ENCODE measurements at places on chromosomes 2 and 18.

DNA sequence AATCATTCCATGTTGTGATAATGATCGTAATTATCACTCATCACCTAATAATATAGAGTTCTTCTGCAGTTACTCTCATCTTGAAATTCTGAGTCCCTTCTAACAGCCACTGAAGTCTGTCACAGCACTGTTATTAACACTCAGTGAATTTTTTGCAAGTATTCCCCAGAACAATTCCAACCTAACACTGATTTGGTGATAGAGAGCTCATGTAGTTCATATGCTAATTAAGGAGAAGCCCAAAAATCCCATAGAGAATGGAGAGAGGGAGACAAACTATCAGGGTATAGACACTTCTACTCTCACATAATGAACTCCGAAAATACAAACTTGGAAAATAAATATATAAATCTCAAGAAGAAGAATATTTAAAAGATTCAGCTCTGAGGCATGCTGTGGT lies 1253.4 kb upstream of the NXPH2 start:
- DNase-seq, result no peak

DNA sequence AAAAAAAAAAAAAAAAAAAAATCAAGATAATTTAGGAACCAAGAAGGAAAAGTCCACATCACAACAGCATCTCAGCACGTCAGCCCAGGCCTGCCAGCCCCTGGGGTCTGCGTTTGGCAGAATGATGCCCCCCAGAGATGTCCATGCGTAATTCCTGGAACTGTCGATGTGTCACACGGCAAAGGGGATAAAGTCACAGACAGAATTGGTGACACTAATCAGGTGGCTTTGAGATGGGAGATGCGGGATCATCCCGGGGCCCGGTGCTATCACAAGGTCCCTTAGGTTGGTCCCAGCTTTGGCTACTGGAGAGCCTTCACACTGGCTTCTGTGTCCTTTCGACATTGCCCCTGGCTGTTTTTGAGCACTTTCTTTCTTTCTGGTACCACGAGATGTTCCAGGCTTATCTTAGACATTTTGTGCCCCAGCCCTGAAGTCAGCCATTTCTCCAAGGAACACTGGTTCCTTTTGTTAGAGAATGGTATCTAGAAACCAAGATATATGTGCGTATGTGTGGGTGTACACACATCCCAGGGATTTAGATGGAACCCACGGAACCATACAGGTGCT lies 20.7 kb downstream of the RAMP1 start:
- peak; percentile 37 for DNase-seq

- DNase-seq, result no peak
Measured at GRCh38 chr2:19158211-19158610, 200.2 kb downstream of the OSR1 start.

DNA sequence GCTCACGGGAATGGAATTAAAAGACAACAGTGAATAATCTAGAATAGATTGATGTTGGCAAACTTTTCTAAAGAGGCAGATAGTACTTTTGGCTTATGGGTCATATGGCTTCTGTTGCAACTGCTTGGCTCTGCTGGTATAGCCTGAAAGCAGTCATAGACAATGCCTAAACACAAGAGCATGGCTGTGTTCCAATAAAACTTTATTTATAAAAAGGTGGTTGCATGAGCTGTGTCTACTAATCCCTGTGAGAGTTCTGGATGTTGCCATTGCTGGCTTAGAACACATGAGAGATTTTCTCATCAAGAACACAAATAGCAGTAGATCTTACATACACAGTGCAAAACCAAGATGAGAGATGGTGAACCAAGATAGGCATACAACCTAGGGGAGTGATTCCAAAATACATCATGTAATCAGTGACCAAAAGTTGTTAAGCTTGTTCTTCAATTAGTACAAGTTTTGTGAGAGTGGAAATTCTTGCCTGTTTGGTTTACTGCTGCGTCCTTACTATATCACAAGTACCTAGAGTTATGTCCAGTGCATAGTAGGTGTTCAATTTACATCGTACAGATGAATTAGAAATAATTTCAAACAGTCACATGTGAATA lies 380.0 kb downstream of the METTL4 start:
- no peak for DNase-seq

DNA sequence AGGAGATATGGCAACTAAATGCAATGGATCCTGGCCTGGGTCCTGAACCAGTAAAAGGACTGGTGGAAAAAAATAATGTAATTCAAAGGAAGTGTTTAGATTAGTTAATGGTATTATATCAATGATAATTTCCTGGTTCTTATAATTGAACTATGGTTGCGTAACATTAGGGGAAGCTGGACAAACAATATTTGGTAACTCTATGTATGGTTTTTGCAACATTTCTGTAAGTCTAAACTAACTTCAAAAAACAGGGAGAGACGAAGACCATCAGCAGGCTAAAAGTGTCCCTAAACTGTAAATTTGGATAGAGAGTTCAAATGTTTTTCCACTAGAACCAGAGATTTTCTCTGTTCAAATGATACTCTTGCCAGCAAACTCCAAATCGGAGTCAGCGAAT lies 36.9 kb downstream of the KLF7 start:
- no peak for DNase-seq

GRCh38 chr2:152189622-152190495 lies 14.3 kb upstream of the STAM2 start:
- DNase-seq, result no peak

DNA sequence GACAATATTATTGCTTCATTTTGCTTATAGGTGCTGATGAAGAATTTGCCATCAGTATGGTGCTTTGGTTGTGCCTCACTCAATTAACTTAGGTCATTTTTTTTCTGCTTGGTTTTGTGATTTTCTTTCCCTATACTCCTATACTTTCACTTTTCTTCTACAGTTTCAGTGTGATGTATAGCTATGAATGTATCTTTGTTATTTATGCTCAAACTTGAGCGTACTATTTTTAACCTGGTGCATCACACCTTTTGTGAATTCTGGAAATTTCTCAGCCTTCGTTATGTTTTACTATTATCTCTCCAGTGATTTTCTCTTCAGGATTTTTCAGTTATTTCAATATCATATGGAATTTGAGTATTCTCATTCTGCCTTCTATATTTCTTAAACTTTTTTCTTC lies 2035.3 kb upstream of the LRRTM1 start:
- no peak for DNase-seq

DNA sequence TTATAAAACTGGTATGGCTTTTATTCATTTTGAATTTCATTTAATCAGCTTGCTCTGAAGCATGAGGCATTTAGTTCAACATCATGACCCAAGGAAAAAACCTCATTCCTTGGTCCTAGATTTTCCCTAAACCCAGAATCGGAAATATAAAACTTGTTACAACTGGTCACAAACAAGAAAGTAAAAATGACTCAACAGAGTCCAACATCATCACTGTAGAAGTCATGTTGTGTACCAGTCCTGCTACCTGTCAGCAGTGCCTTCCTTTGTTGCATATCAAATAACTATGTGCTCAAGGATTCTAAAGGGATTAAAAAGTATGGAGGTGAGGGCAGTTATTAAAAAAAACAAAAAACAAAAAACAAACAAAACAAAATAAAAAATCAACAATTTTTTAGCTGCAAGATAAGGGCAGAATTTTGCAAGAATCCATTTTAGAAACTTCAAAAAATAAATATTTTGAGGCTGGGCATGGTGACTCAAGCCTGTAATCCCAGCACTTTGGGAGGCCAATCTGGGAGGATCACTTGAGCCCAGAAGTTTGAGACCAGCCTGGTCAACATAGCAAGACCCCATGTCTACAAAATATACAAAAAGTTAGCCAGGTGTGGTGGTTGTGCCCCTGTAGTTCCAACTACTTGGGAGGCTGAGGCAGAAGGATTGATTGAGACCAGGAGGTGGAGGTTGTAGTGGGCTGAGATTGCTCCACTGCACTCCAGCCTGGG lies 18.4 kb downstream of the NCKAP1 start:
- DNase-seq, result no peak

GRCh38 chr2:20823917-20824316 lies 1.0 kb upstream of the LDAH start:
- no peak for DNase-seq

DNA sequence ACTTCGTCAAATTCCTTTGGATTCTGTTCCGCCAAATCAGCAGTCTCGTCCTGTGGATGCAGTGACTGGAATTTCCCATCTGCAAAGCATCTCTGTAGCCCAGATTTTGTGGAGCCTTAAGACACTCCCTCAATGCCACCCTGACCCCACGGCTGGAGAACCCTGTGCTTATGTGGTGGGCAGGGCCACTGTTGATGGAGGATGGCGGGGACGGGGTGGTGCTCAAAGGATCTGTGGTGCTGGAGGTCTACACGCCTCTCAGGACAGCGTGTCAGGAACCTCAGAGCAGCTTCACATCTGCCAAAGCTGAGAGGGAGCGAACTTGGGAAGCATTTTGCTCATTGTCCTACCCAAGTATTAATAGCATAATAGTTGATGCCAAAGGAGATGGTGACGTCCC lies 200.1 kb downstream of the MGAT5 start:
- no peak for DNase-seq

DNA sequence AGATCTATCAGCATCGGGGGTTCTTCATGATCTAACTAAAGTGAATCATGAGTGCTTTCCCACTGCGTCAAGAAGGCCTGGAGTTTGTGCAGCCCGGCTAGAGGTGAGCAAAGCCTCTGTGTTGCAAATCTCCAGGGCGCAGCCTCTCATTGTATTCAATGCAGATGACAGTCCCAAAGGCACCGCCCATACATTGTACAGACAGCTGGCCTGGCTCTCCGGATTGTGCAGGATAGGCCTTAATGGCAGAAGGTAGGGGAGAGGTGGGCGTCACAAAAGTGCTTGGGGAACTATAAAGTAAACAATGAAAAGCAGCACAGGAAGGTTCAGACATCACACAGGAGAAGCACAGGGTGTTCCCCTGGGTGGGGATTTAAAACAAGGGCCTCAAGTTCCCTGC lies 907 bp upstream of the GYPC start:
- DNase-seq, result no peak

DNA sequence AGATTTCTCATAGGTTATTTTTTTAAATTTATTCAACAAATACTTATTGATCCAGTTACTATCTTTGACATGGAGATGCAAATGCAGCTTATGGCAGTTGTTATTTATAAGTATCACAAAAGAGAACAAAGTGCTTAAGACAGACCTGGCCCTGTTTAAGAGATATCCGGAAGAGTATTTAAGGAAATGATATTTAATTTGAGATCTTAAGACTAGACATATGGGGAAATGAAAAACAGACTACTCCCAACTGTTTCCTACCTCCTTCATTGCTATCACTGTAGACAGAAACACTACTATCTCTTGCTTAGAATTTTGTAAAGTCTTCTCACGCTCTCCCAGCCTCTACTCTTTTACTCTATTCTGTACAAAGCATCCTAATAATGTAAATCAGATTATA lies 36.0 kb downstream of the RPRD1A start:
- DNase-seq, result no peak

GRCh38 chr2:190834890-190835208 lies 45.8 kb upstream of the GLS start:
- no peak for DNase-seq

GRCh38 chr2:175233135-175233719 lies 51.7 kb upstream of the ATP5MC3 start:
- DNase-seq, result no peak

DNA sequence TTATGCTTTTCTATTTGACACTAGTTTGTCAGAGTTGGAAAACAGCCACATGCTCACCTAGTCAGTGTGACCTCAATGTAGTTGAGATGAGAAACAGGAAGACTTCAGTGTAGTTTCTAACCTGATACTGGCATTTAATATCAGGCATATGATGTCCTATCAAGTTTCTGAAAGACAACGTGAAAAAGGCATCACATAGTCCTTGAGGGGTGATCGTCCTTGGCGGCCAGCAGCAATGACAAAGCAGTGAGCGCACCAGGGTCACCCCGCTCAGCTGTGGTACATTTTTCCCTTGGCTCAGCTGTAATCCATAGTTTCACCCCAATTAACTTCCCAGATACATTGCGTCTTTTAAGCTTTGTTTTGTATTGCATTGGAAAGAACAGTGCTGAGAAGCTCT lies 4.3 kb downstream of the HSPE1 start:
- no peak for DNase-seq

DNA sequence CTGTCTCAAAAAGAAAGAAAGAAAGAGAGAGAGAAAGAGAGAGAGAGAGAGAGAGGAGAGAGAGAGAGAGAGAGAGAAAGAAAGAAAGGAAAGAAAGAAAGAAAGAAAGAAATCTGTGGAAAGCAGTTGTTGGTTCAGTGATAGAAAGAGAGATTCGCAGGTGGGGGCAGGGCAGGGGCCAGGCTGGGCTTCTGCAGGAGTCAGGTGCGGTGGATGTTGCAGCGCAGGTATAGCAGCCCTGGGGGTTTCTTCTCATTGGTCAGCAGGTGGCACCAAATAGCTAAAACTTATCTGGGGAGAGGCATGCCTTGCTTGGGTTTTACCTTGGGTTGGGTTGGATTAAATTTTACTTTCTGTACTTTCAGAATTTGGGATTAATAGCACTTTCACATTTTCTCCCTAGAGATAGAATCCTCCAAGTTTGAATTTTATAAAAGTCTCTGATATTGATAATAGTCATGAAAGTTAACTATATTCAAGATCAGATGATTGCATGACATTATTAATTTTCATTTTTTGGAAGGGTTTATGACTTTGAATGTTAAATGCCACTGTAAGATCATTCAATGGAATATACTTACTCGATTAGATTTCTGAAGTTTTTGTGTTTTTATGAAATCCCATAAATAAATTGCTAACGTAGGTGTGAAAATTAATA lies 66.6 kb downstream of the SPTBN1 start:
- no peak for DNase-seq

GRCh38 chr18:13501543-13501887 lies 224.8 kb downstream of the FAM210A start:
- no peak for DNase-seq

DNA sequence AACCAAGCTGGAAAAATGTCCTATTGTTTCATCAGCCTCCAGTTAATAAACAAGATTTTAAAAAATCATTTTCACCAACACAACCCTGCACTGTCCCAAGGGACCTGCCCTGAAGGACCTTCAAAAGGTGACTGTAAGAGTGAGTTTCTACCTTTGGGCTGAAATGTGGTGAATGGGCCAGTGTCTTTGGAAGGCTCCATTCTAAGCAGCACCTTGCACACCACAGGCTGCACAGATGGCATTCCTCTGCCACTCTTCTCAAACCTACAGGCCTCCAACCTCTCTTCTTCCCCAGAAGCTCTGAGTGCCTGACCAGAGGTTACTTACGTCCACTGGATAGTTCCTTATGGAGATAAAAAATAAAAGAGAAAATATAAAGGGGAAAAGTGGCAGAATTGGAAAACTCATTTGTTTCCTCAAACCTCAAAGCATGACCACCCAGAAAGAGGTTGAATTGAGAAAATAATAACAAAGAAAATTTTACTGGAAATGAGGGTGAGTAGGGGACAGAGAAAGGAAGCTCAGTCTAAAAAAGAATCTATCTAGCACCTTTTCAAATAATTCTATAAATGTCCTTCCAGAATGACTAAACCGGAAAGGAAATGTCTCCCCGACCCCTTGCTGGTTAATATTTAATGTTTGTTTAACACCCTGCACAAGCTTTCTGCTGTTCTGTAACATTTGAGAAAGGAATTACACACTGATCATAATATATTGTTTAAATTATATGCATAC lies 175.7 kb downstream of the METTL4 start:
- no peak for DNase-seq

All from aorta (tissue), 5 donors.